ENCODE measurements at places on chromosomes 2 and 18.

DNA sequence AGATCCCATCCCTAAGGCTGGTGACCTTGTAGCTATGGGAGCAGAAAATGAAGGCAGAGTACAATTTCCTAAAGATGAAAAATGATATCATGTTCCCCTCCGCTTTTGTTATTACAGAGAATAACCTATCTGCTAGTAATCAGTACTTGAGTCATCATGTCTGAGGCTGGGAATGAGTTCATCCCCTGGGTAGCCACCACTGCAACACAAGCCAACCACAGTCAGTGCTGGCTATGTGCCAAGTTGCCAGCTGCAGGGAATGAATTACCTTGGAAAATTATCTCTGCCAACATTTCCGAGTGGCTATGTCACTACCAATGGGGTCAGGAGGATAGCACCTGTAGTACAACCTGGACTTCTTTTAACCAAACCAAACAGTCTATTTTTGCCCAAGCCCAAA, 1094.7 kb upstream of the DDX18 start:
- DNase-seq: peak; percentile 9

- DNase-seq: no peak
Measured at GRCh38 chr2:184498936-184499335, 99.4 kb upstream of the ZNF804A start.

DNA sequence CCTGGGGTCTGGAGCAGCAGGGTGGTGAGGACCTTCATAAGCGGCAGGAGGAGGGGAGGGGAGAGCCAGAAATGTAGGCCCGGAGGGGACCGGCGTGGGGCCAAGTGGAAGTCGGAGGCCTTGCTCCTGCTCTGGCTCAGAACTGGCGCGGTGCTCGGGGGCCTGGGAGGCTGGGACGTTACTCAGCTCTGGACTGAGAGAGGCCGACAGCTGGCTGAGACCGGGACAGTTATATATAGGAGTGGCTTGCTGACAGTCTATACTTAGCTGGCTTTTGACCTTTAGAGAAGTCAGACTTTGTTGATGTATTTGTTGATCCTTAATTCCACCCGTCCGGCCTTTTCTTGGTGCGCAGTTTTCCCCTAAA, 15.7 kb downstream of the IGFBP5 start:
- DNase-seq: peak; percentile 87

GRCh38 chr2:118841450-118841827, 6.0 kb downstream of the EN1 start:
- no peak for DNase-seq

- no peak for DNase-seq
Measured at GRCh38 chr2:38704664-38705063, 38.8 kb downstream of the GALM start.

GRCh38 chr2:233202531-233202944, 48.9 kb upstream of the ATG16L1 start:
- no peak for DNase-seq

DNA sequence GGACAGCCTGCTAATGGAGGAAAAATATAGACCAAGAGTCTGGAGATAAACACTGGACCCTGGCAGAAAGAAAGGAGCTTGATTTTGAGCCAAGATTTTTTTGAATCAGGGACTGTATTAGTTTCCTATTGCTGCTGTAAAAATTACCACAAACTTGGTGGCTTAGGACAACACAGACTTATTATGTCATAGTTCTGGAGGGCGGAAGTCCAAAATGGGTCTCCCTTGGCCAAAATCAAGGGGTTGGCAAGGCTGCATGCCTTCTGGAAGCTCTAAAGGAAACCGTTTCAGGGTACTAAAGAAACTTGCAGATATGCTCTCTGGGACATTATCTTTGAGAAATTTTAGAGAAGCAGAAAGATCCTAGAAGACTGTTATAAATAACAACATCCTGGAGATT, 140.1 kb downstream of the BABAM2 start:
- no peak for DNase-seq

- no peak for DNase-seq
Measured at GRCh38 chr2:229087843-229088516, 183.1 kb downstream of the PID1 start.
